ENCODE measurements at places on chromosomes 2 and 18. TPM values are rescaled to one million over a fixed set of nuclear protein-coding genes. Genes with fewer than 3 reads are reported as not detected.

Gene VWA3B
- total RNA-seq, result 0.12 TPM

Gene KIAA2012
- not detected for total RNA-seq

Gene CYP27C1
- 4.3 TPM for total RNA-seq

Gene SERPINB10
- not detected for total RNA-seq

Gene ACVR1
- total RNA-seq, result 21.0 TPM

Gene MAP2
- total RNA-seq, result 1.2 TPM

Gene RPRM
- total RNA-seq, result 0.11 TPM

Gene FAM161A
- total RNA-seq, result 9.9 TPM

Gene UGT1A4
- 0.07 TPM for total RNA-seq

Gene TDRD15
- total RNA-seq, result not detected

Gene IMMT
- 120 TPM for total RNA-seq

Gene DNAJC5G
- not detected for total RNA-seq

Gene STPG4
- not detected for total RNA-seq

Gene MAP3K19
- total RNA-seq, result not detected

Gene SNORC
- 5.4 TPM for total RNA-seq

Gene KCNK3
- 0.86 TPM for total RNA-seq

Gene CCDC74A
- total RNA-seq, result 13.9 TPM

Gene IL36A
- not detected for total RNA-seq

Gene RTKN
- 25.4 TPM for total RNA-seq

Gene MYO1B
- total RNA-seq, result 53.5 TPM

Gene MERTK
- 3.1 TPM for total RNA-seq

Gene CREG2
- total RNA-seq, result 9.3 TPM

Gene GALNT13
- total RNA-seq, result 9.3 TPM

Gene COBLL1
- total RNA-seq, result 5.4 TPM

Gene COL3A1
- 0.21 TPM for total RNA-seq

Gene MEIS1
- total RNA-seq, result 2.4 TPM

Gene DOCK10
- 27.3 TPM for total RNA-seq
